Sigmoid colon (tissue), 7 donors: ENCODE measurements at places on chromosomes 1 and 21. TPM values are rescaled to one million over a fixed set of nuclear protein-coding genes. Genes with fewer than 3 reads are reported as not detected.

IRF6 gene
- 0.28 TPM for total RNA-seq

ANKRD34A gene
- 1.9 TPM for total RNA-seq

C1QA gene
- 238 TPM for total RNA-seq

ATP1A4 gene
- not detected for total RNA-seq

CD5L gene
- total RNA-seq, result not detected

WDR4 gene
- total RNA-seq, result 6.1 TPM

DAB1 gene
- total RNA-seq, result 0.68 TPM

- DNase-seq, result no peak
Observed at GRCh38 chr1:87706779-87707228, 378.1 kb downstream of the LMO4 start.

DNA sequence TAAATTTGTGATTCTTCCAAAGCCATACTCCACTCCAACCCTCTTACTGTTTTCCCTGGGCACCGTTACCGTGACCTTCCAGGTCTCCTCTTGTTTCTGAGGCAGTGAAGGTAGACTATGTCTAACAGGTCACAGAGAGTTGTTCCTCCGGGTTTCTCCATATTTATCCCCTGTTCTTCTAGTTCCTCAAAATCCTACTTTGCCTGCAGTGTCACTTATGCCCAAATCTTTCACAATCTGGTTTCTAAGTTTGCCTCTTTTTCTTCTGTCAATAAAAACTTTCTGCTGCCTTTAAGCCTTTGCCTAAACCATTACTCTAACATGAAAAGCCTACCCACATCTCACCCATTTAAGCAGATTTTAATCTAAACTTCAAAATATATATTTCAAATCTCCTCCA, 87.7 kb downstream of the C4BPA start:
- no peak for DNase-seq

- DNase-seq, result no peak
Observed at GRCh38 chr21:14737284-14737691, 191.2 kb upstream of the SAMSN1 start.

DNA sequence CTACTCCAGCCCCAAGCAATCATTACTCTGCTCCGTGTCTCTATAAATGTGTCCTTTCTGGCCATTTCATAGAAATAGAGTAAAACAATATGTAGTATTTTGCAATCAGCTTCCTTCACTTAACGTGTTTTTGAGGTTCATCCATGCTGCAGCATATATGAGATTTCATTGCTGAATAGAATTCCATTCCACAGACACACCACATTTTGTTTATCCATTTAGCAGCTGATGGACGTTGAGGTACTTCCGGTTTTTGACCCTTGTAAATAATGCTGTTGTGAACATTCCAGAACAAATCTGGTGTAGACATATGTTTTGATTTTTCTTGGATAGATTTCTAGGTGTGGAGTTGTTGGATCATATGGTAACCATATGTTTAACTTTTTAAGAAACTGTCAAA, 30.7 kb downstream of the ADAM30 start:
- no peak for DNase-seq

DNA sequence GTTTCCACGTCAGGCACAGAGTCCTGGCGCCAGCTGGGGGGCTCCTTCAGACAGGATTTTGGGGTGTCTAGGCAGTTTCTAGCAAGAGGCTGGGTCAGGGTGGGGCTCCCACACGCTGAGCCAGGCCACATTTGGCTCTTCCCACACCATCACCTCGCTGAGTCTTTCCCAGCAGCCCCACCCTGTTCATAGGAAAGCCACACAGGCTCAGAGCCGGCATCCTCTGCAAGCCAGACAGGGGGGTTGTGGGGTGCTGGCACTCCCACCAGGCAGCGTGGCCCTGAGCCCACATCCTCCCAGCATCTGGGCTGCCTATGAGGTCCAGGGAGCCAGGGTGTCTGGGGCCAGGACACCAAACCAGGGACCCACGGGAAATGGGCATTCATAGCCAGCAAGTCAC, 2.8 kb upstream of the GPR153 start:
- DNase-seq, result no peak

- no peak for DNase-seq
Observed at GRCh38 chr1:6269296-6269695, 8.4 kb upstream of the GPR153 start.

GRCh38 chr1:155014709-155015508, 12.3 kb downstream of the ZBTB7B start:
- peak; percentile 59 for DNase-seq

DNA sequence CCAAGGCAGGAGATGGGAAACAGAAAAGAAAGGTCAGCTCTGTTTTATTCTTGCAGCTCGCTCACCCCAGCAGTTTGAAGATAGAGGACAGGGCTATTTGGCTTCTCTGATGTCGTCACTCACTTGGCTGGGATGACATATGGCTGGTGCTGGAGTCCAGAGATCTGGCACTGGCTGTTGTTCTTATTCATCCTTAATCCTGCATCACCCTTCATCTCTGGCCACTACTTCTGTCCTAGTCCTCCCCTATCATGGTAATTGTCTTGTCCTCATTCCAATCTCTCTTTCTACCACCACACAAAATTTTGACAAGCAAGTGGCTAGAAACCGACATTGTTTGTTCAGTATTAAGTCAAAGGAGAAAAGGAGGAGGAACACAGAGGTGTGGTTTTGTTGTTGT, 103.8 kb upstream of the PDE4B start:
- DNase-seq, result no peak

- no peak for DNase-seq
Observed at GRCh38 chr1:165851034-165851658, 23.7 kb downstream of the UCK2 start.

- DNase-seq, result no peak
Observed at GRCh38 chr1:168801032-168801745, 72.2 kb upstream of the DPT start.

DNA sequence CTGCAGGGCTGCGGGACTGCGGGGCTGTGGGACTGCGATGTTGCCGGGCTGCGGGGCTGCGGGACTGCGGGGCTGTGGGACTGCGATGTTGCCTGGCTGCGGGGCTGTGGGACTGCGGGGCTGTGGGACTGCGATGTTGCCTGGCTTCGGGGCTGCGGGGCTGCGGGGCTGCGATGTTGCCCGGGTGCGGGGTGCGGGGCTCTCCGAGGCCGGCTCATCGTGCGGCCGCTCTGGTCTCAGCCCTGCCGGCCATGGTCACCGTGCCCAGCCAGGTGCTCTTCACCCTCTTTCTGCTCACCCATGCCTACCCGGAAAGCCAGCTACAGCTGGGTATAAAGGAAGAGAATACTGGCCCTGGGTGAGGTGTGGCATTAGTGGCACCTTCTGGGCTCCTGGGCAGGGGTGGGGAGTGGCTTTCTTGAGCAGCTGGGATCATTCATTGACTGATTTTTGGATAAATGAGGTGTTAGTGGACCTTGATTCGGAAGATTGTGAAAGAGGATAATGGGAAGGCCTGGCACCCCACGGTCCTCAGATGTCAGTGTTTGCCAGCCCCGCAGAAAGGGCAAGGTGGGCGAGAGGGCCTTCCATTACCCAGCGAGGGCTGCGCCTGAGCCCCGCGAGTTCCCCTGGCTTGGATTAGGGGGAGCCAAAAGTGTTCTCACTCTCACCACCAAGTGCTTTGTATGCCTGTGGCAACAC, 36.3 kb downstream of the COQ8A start:
- DNase-seq, result peak; percentile 51

DNA sequence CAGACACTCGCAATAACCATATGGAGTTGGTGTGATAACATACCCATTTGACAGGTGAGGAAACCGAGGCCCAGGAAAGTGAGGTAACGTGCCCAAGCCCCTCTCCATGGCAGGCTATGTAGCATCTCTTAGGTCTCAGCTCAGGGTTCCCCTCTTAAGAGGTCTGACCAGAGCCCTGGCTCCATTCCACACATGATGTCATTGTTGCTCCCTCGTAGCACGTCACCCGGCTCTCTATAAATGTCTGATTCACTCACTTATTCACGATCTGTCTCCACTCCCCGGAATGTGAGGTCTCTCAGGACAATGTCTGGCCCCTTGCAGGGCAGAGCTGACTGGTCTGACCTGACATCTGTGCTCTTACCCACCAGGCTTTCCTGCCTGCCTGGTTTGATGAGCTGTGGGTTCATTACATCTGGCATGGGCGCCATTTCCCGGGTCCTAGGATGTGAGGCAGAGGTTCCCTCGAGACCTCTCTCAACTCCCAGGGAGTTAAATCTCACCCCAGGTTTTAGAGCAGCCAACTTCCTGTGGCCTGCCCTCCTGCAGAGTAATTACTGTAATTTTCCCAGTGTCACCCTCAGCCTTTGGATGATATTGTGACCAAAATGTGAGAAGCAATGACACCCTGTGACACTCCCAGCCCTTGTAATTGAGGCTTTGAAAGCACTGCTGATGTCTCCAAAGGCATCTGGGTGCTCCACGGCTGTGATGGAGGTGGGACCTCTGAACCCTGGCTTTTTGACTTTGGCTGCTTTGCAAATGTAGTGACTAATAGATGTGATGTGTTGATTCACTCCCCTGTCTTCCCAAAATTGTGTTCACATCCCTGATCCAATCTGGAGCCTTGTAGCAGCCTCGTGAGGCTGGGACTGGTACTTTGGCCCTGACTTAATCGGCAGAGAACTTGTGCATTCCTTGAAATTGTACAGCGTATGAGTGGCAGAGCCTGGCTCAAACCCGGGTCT, 10.6 kb downstream of the ACTL8 start:
- no peak for DNase-seq

GRCh38 chr1:163166886-163167555, 35.7 kb downstream of the RGS5 start:
- no peak for DNase-seq

DNA sequence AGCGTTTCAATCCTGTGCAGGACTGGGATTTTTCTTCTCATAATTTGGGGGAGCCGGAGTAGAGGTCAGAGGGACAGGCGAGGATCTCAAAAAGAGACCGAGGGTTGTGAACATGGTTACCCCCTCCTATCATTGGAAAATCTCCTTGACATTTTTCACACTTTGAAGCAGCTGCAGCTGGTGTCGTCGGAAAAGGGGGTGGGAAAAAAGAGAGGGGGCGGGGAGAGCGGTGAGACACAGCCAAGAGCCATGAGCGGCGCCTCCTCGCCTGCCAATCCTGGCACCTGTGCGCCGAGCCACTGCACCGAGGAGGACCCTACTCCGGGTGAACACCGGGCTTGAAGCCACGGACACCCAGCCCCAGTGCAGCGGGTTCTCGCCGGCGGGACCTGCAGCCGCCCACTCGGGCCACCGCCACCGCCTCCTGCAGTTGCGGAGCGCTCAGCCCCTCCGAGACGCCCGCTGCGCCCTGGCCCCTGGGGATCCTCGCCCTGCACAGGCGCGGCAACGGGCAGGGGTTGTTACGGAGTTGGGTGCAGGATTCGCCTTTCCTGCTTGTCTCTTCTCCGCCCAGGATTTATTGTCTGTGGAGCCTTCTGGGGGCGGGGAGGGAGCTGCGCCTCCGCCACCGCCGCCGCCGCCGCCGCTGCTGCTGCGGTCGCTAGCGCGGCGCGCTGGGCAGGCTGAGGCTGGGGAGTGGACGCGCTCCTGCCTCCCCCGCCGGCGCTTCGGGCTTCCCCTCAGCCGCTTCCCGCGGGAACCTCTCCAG, at the start of gene LRRC7:
Gene LRRC7, plus strand, starts transcription at position 271 of the 769 bp plus-strand sequence. CDS start 718 bp downstream, outside the sequence.
- DNase-seq, result no peak

DNA sequence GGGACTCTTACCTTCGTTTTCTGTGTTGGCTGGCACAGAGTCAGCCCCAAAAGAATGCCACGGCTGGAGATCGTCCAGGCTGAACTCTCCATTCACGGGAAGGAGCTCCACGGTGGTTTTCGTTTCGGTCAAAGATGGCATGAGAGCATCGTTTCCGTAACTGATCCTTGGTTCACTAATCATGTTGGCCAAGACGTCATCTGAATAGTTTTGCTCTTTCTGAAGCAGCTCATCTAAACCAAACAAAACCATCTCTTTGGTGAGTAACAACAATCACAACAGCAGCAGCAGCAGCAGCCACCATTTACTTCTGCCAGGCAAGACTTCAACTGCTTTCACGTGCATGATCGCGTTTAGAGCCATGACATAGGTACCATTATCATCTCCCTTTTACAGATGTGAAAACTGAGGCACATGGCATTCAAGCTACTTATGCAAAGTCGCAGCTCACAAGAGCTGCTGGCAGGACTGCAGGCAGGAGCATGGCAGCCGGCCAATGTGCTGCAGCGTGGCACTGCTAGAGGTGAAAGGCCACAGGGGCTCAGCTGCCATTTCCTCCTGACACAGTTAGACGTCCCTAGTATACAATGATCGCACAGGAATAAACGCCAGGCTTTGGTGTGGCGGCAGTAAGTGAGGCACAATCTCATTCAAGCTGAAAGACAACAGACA, 177.1 kb downstream of the GABPA start:
- DNase-seq, result no peak

DNA sequence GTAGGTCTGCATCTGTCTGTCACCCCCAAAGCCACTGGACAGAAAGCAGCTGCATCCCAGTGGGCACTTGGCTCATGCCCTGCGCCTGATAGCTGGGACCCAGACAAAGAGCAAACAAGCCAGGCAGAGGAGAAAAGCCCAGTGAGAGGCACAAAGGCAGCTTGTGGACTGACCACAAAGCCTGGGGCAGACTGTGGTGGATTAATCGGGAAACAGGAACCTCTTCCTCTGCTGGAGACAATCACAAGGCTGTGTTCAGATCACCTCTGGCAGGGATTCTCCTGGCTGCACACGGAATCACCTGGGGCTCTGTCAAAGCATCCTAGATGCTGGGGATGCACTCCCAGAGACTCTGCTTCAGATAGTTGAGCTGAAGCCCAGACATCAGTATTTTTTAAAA, 15.2 kb upstream of the GJB5 start:
- DNase-seq, result no peak
